ENCODE measurements at places on chromosomes 1 and 21.

- DNase-seq: no peak
Observed at GRCh38 chr1:17274186-17275170, 25.6 kb downstream of the PADI3 start.

DNA sequence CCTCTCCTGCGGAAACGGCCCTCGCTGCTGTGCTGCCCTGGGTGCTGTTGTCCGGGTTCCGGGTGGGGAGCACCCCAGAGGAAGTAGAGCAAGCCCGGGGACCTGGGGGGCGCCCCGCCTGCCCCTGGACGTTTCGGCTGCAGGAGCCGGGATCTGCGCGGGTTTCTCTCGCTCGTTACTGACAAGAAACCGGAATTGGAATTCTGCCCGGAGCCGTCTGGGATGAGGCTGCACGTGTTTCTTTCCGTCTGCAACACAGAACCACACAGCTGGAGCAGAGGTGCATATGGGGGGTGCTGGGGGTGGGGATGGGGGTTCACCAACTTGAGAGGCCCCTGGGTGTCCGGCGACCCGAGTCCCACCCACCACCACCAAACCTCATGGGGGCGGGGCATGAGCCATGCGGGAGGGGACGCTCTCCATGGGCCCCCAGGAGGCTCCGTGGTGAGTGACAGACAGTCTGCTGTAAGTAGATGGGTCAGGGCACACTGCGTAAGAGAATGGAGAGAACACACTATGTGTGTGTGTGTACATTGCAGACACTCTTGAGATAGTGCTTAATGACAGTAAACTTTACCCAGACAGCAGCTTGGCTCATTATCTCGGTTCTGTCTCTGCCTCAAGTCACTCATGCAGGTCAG, 261.4 kb upstream of the C1orf174 start:
- no peak for DNase-seq

DNA sequence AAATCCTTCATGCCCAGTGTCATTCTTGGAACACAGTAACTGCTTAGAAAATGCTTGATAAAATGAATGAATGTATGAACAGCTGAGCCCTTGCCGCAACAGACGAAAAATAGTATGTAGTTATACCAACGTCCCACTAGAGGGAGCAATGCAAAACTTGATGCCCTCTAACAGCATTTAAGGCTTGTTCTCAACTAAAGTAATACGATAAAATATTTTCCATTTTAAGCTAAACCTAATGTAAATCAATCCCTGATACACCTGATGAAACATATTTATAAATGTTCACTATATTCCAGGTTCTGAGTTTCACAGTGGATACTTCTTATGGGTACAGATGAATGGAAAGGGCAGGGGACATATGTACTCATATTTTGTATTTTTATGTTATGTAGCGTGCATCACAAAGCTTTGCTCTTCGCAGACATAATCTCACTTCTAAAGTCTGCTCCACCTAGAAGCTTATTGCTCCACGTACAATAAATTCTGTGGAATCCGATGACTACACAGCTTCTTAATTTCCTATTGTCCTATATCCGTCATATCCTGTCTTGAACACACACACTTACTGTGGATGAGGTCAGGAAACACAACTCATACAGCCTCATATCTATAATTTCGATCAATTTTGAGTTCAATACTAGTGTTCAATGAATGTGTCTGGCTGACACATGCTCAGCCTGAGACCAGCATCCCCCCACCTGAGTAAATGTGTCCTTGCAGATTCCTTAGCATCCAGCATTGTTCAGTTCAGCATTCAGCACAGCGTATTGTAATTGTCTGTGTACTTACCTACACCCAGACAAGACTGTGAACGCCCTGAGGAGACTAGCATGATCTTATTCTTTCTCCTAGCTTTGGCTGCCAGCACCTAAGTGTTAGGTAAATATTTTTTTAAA, 4.4 kb upstream of the UTP25 start:
- no peak for DNase-seq

GRCh38 chr21:46667741-46668380, 32.4 kb downstream of the PRMT2 start:
- DNase-seq: no peak

DNA sequence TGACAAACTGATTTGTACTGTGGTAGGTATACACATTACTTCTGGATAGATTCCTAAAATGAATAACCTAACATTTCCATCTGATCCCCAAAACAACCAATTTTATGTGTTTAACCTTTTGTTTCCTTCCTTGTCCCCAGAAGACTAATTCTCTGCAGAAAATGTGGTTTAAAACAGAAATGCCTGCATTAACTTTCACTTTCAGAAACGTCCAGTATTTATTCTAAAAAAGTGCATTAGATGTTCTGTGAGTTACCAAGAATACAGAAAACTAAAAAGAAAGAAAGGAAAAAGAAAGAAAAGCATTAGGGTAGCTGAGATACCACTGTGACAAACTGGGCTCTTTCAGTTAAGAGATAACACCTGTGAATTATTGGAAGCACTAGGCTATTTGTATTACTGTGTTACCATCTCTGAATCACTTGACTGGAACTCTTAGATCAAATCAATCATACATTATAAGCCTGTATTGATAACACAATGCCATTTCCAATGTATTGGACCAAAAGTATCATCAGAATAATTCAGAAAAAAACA, 177.7 kb downstream of the NCAM2 start:
- no peak for DNase-seq

DNA sequence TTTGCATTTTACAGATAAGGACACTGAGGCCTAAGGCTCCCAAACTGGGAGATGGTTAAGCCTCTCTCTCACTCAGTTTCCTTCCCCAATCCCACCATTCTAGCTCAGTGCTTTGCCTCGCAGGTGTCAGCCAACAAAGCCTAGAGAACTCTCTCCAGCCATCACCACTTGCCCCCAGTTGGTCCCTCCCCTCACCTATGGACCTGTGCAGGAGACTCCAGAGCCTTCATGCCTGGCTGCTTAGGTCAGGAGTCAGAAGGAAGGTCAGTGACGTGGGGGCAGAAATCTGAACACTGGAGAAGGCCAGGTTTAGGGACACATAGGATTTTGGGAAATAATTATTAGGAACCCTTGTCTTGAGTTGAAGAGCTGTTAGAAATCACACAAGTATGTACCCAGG, 295.3 kb downstream of the PTPRU start:
- DNase-seq: no peak

DNA sequence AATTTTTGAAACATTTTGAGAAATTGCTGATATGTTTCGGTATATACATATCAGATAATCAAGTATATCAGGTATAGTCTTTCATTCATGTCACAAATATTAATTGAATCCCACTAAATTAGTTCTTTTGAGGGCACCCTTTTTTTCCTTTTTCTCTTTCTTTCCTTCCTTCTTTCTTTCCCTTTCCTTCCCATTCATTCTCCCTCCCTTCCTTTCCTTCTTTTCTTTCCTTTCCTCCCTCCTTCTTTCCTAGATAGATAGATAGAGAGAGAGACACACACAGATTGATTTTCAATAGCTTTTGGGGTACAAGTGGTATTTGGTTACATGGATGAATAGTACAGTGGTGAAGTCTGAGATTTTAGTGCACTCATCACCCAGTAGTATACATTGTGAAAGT, 5.7 kb downstream of the NSL1 start:
- DNase-seq: no peak

DNA sequence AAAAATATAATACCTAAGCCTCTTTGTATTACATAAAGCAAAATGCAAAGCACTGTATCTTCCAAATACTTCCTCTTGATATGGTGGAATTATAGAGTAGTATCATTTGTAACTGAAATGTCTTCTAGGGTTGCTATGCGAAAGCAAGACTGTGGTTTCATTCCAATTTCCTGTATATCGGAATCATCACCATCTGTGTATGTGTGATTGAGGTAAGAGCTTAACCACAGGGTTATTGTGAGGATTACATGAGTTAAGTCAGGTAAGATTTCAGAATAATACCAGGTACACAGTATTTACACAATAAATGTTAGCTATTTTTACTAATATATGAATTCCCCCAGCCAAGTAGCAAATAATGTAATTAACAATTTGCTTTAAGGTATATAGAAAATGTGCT, 24.7 kb downstream of the CD53 start:
- DNase-seq: no peak

- no peak for DNase-seq
Observed at GRCh38 chr1:165376041-165376810, 19.7 kb upstream of the LMX1A start.

DNA sequence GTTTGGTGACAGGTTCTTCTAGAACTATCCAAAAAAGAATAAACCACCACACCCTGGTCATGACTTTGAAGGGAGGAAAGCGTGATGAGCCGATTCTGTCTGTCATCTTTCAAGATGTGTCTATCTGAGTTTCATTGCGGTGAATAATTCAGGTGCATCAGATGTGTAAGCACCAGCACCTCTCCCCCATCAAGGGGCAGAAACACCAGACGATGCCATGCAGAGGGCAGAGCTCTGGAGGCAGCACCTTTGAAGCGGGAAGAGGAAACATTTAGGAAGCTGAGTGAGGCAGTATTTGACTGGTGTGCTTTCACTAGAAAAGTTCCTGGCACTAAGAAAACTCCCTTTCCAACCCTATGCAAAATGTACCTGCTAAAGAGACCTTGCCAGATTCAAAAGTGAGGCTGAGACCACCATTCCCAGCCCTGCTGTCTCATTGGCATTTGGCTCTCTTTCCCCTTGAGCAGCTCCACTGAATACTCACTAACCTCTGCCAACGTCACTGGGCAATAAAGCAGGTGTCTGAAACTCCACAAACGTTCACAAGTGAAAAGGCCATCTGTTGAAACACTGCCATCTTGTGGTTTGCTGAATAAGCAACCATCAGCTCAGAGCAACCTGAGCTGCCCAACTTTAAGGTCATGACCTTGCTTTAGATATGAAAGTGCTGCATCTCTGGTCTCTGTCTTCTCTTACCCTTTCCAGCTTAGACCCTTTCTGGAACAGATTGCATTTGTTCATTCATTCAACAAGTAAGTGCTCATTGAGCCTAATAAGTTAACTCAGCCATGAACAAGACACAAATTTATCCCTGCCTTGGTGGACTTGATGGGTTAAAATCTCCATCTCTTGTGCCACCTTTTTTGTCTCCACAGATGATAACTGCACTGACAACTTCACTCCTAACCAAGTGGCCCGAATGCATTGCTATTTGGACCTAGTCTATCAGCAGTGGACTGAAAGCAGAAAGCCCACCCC, 228.6 kb downstream of the PAPPA2 start:
- peak; percentile 5 for DNase-seq

DNA sequence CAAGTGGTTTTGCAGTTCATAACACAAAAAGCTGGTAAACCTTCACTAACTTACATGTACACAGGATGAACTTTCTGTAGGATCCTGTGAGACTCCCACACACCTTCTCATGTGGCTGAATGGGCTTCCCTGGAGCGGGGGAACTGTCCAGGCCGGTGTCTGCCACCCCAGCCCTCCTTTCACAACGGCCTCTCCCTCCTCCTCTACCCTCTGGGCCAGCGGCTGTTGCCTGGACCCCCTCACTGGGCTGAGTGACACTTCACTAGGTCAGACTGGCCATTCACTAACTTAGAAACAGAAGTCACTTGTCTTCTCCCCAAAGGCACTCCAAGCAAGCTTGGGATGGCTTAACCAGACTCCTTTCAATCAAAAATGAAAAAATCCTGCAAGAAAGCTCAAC, 16.1 kb downstream of the SSU72 start:
- no peak for DNase-seq

DNA sequence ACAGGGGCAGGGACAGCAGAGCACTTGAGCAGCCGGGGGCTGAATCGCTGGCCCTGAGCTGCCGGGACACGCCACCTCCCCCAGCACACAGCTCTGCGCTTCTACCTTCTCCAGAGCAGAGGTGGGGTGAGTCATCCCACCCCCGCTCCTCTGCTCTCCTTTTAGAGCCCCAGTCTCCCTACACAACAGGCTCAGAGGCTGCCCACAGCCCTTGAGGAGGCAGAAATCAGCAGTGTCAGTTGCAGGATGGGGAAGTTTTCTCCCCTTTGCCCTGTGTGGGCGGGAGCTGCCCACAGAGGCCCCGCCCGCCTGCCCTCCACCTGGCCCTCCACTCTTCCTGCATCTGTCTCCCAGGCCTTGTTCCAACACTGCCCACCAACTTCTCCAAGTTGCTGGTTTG, 94.6 kb downstream of the STUM start:
- no peak for DNase-seq

DNA sequence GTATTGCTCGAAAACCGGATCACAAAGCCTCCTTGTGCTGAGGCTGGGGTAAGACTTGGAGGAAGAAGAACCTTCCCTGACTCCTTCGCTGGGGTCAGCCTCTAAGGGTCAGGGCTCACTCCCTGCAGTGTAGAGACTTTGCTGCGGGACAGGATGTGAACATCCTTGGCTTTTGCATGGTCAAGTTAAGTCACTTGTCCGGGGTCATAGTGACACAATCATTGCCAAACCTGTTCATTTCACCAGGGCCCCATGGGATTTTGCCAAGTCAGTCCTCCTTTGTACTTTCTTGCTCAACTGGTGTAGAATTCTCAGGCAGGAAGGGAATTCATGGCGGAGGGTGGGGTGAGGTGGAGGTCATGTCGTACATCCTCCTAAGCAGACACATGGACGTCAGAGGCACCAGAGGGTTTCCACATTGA, 24.7 kb upstream of the IL10 start:
- no peak for DNase-seq

DNA sequence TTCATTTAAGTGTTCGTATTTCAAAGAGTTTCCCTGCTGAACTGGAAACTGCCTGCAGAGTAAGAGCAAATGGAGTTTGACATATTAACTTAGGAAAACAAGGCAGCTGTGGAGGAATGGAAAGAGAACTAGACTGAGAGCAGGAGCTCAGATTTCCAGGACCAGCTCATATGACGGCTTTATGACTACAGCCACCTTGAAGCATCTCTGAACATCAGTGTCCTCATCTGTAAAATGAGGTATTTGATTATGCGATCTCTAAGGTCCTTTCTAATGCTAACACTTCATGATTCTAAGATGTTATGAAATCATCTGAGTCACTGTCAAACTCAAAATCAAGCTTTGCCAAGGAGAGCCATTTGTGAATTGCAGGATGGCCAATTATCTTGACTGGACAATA, 112.3 kb downstream of the PRRX1 start:
- DNase-seq: no peak

- DNase-seq: peak; percentile 78
Observed at GRCh38 chr1:26363549-26364448, 8.8 kb downstream of the ZNF683 start.

GRCh38 chr1:227797144-227797543, 18.3 kb upstream of the PRSS38 start:
- no peak for DNase-seq
